ENCODE measurements at places on chromosomes 7 and 10.

GRCh38 chr7:137005873-137006272, 137.4 kb downstream of the CHRM2 start:
- DNase-seq = no peak

- DNase-seq = no peak
Observed at GRCh38 chr10:29917311-29917710, 142.1 kb downstream of the JCAD start.

- DNase-seq = no peak
Observed at GRCh38 chr10:98420786-98421185, 5.8 kb upstream of the PYROXD2 start.

- no peak for DNase-seq
Observed at GRCh38 chr7:26034391-26034790, 117.6 kb upstream of the NFE2L3 start.

GRCh38 chr7:32092346-32092745, 22.1 kb upstream of the PDE1C start:
- no peak for DNase-seq

GRCh38 chr7:50281680-50282445, 22.7 kb upstream of the IKZF1 start:
- no peak for DNase-seq

- no peak for DNase-seq
Observed at GRCh38 chr10:44520651-44521050, 135.8 kb upstream of the CXCL12 start.

GRCh38 chr7:111650456-111650999, 88.2 kb upstream of the IMMP2L start:
- no peak for DNase-seq

- DNase-seq = no peak
Observed at GRCh38 chr7:132131196-132131595, 445.1 kb downstream of the PLXNA4 start.

DNA sequence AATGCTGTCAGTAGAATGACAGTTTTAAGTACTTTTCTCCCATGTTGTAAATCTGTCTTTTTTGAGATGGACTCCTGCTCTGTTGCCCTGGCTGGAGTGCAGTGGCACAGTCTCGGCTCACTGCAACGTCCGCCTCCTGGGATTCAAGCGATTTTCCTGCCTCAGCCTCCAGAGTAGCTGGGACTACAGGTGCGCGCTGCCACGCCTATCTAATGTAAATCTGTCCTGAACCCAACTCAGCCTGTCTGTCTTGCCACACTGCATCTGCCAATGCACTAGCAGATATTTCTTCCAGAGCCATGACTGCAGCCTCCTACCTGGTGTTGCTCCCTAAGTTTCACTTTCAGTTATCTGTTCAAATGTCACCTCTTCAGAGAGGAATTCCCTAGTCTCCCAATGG, 264.1 kb downstream of the PHF14 start:
- DNase-seq = no peak

GRCh38 chr7:55065511-55066229, 46.9 kb downstream of the EGFR start:
- DNase-seq = no peak

DNA sequence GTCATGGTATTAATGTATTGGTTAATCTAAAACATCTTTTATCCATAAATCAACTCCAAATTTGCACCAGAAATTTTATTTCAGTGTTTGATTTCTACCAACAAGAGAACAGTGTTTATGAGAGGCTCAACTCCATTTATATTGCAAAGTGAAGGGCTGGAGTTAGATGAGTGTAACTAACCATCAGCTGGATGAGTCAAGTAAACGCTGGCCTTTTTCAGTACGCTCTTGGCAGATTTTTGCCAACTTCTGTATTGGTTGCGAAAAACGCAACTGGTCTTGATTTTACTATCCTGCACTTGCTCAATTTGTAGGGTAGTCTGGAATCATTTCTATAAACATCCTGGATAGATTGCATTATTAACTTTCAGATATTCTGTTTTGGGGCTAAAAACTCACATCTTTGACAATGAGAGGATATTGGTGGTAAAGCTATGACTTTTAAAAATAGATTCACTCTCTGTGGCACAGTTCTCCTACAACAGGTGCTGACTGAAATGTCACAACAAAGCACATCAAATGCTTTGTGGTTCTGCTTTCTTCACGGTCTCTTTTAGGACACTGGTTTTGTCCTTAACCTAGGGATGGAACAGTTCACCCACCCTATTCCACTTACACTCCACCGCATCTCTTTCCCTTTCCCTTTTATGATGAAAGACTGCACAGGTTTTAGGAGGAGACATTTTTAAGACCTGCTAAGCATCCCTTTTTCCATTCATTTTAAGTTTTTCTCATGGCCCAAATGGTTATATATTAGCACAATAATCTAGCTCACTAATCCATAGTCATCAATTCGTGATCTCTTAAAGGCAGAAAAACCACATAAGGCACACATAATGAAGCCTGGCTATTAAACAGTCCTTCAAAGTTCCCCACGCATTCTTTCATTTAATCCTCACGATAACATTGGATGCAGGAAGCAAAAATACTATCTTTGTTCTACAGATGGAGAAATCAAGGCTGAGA, 12.8 kb downstream of the CACNA2D1 start:
- DNase-seq = no peak

- DNase-seq = no peak
Observed at GRCh38 chr7:122833888-122834570, 52.2 kb downstream of the CADPS2 start.
